Fibroblast of pulmonary artery (primary cell): ENCODE measurements at places on chromosomes 3 and 15.
A peak's percentile ranks its signal among the peaks of the same experiment; 100 is the strongest.

- DNase-seq = no peak
Measured at GRCh38 chr3:147921051-147921450, 511.9 kb downstream of the ZIC1 start.

GRCh38 chr15:31267161-31268107 is 59.2 kb upstream of the KLF13 start:
- no peak for DNase-seq

- DNase-seq = no peak
Measured at GRCh38 chr3:43515970-43516635, 105.7 kb downstream of the ANO10 start.

GRCh38 chr3:40340541-40341170 is 31.1 kb downstream of the EIF1B start:
- DNase-seq = no peak

GRCh38 chr3:194908496-194908895 is 222.8 kb downstream of the FAM43A start:
- DNase-seq = no peak

- DNase-seq = peak; percentile 93
Measured at GRCh38 chr3:39639344-39640236, 169.8 kb upstream of the MYRIP start.

DNA sequence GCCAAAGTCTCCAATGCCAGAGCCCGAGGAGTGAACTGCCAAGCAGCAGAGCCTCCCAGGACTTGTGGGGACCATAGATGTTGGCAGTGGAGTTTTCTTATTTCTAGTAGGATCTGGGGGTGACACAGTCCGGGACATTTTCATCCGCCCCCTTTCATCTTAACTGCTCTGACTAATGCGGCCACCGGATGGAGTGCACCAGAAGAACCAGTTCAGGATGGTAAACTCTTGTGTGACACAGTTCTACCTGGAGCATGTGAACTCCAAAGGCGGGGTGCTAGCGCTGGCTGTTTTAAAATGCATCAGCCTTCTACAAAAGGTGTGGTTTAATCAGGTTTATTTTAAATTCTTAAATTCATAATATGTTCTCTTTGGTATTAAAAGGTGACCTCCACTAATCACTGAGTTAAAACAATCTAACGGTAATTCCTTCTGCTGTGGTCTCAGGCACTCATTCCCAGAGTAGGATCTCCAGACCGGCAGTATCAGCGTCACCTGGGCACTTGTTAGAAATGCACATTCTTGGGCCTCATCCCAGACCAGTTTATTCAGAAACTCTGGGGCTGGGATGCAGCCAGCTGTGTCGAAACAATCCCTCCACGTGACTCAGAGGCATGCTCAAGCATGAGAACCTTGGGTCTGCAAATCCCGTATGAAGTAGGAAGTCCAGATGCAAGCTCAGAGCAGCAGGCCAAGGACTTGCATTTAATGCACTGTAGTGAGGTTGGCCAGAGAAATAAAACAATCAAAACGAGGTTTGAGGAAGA is 105.5 kb downstream of the GABRB3 start:
- DNase-seq = no peak

GRCh38 chr3:64488939-64489338 is 198.9 kb downstream of the ADAMTS9 start:
- no peak for DNase-seq

DNA sequence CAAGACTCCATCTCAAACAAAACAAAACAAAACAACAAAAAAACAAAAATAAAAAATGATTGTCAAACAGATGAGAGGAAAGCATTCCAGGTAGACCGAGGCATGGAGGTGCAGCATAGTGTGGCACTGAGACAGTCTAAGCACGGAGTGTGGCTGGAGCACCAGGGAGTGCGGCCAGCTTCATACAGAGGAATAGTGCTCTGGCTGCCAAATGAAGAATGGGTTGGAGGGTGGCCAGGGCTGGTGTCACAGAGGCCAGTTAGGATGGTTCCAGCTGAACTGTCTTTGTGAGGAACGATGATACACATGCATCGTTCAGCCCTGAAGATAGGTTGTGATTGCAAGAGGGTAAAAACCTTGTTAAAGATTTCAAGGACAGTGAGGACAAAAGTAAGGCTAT is 28.3 kb downstream of the MITF start:
- no peak for DNase-seq

- DNase-seq = peak; percentile 65
Measured at GRCh38 chr15:62603742-62604141, 438.7 kb upstream of the C2CD4B start.

DNA sequence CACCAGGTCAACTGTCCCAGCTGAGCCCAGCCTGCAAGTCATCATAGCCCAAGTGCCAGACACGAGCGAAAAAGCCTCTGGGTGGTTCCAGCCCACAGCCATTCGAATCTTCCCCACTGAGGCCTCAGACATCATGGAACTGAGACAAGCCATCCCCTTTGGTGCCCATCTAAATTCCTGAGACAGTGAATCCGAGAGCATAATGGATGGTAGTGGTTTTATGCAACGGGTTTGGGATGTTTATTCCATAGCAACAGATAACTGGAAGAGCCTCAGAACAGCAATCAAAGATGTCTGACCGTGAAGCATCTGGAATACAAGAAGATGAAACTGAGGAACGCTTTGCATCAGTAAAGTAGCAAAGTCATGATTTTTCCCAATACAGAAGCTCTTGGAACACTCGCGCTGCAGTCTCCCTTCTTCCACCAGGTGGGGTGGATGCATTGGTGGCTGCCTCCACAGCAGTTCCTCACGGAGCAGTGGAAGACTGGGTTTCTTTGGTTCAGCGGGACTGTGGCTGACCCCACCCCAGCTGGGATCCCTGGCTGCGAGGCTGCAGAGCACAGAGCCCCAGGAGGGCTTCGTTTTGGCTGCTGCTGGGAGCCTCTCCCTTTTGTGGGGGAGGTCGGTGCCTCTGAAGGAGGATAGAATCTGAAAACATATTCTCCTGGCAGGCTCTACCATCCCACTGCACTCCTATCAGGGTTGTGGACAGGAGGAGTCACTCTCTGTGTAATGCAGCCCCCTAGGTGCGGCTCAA is 26.4 kb upstream of the PDE8A start:
- peak; percentile 86 for DNase-seq

DNA sequence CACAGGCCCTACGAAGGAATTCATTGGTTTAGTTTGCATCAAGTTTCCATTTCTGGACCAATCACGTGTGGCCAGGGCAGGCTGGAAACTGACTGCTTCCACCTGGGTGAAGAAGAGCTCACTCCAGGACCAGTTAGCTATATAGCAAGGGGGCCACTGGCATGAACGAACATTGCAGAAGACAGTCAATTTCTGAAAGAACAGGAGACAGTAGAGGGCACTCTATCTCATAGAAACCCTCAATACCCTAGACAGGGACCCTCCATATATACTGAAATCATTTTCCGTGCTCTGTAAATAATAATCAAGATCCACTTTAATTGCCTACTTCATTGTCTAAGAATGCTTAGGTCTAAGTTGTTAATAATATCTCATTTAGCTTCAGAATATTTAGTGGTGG is 215.6 kb downstream of the CADPS start:
- no peak for DNase-seq

GRCh38 chr3:195549931-195550519 is 6.9 kb upstream of the PPP1R2 start:
- DNase-seq = no peak

DNA sequence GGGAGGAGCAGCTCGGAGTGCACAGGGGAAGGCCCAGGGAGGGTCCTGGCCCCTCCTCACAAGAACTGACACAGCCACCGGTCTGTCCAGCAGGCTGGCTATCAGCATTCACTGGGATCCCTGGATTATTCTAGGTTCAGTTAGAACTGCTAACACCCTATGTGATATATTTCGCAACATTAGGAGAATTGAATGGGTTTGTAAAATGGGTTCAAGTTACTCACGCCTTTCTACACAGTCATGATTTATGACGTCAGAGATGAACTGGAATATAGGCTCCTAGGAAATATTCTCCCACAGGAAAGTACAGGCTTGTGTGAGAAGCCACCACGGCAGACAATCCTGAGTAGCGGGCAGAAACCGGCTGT is 969 bp upstream of the BSN start:
- DNase-seq = peak; percentile 57

GRCh38 chr15:89138999-89139612 is 50.9 kb downstream of the ABHD2 start:
- DNase-seq = no peak

- DNase-seq = peak; percentile 95
Measured at GRCh38 chr3:129723558-129724324, 117.3 kb upstream of the PLXND1 start.

GRCh38 chr3:126434931-126435411 is 40.3 kb downstream of the CFAP100 start:
- DNase-seq = no peak

DNA sequence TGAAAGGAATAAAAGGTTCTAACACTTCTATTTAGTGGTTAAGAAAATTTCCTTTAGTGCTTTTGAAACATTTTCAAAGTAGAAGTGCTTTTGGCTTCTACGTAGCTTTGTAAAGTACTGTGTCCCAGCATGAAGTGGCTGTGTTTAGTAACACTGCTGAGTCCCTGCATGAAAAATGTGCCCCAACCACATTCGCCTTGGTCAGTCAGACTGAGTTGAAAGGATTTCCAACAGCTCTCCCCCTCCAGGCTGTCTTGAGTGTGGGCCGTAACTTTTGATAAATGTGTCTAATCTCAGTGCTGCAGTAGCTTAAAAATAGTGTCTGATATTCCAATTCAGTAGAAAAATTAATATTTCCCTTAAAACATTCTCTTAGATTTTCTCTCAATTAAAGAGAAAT is 115.0 kb downstream of the NR1D2 start:
- DNase-seq = peak; percentile 40

- DNase-seq = no peak
Measured at GRCh38 chr3:139122612-139123011, 77.9 kb upstream of the PRR23C start.

DNA sequence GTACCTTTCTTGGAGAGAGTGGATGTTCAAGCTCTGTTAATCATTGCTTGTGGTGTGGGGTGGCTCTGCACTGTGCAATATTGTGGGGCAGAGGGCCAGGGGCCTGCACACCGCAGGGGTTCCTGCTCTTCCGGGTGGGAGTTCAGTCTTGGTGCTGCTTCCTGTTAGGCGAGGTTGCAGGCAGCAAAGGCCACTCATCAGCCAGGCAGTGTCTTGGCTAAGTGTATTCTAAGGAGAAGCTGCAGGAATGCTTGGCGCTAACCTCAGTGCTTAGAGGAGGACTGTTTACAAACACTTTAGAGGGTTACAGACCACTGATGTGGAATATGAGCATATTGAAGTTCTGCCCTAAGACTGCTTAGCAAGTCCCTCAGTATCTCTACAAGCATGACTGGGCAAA is 81.7 kb downstream of the CEP63 start:
- DNase-seq = no peak
